Calu3 (cell line): ENCODE measurements at places on chromosomes 1 and 21.

DNA sequence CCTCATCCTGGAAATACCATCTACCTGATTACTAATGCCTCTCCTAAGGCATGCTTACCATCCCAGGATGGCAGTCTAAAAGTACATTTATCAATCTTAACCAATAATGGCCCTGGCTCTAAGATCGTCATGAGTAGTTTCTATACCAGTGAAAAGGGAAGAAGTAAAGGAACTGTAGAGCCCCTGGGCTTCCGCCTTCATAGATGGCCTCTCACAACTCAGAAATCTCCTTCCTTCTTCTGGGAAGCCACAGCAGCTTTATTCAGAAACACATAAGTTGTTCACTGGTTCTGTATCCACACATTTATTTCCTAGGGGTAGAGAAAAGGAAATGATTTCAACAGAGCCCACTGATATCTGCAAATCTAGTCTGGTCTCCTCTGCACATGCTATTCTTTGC is 41.0 kb upstream of the CD5L start:
- no peak for DNase-seq

- no peak for DNase-seq
Measured at GRCh38 chr1:180777072-180777689, 135.5 kb upstream of the KIAA1614 start.

DNA sequence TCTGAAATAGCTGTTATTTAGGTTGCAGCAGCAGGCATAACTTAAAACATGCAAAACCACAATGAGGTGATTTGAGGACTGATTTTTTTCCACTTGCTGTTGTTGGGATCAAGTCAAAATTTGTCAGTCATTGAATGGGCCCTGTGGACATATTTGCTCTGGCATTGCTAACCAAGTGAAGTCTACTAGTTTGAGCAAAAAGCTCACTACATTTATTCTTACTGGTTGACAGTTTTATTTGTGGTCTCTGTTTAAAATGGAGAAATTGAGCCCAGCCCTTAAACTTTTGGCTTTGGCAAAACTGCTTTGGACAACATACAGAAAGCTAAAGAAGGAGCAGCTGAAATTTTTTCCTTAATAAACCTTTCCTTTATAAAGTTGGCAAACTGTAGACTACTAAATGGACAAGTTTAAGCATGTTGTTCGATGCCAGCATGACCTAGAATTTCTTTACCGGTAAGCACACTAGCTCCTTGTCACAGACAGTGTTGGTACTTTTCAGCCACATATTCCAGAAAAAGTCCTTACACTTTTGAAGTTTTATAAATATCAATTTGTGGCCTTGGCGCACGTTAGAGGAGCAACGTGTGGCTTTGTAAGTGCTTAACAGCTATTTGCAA is 234.6 kb downstream of the USP25 start:
- no peak for DNase-seq

- DNase-seq, result no peak
Measured at GRCh38 chr1:77026640-77027039, 159.4 kb downstream of the ST6GALNAC5 start.

GRCh38 chr1:165508291-165508690 is 35.5 kb upstream of the LRRC52 start:
- DNase-seq, result no peak

DNA sequence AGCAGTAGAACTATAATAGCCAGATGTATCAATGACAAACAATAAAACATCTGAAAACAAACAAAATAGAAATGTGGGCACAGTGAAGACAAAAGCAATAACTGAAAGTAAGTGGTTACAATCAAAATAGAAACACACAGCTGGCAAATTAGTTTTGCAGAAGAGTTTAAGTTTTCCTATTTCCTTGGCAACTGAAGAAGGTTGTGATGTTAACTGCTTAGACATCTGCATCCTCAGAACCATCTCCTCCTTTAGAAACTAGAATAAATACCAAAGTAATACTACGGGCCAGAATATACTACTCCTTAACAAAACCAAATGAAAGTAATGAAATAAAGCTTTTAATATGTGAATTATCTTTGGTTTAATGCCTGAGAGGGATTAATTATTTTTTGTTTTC is 605.5 kb downstream of the LTN1 start:
- DNase-seq, result no peak

DNA sequence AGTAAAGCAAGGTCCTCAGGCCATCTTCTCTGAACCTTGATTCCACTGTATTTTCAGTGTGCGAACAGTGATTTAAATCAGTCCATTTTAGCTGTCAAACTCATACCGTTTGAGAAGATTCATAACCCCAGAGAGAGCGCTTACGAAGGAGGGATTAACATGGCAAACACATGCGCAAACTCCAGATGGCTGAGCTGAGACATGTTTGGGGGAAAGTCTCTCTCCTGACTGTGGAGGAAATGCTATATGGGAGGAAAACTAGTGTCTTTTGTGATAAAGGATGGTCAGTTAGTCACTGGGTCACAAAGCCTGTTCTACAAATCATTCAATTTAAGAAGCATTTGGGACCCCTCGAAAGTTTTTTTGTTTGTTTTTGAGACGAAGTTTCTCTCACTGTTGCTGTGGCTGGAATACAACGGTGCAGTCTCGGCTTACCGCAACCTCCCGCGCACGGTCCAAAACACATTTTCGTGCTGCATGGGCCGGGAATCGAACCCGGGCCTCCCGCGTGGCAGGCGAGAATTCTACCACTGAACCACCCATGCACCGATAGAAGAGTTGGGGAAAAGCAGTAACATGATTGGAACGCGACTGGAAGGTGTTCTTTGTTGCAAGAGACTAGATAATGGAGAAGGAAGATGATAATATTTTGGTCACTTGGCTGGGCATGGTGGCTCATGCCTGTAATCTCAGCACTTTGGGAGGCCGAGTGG is 58.4 kb upstream of the CXADR start:
- DNase-seq, result no peak

GRCh38 chr1:192824511-192824910 is 15.7 kb downstream of the RGS2 start:
- DNase-seq, result no peak

GRCh38 chr1:156406251-156406650 is 37.2 kb downstream of the RHBG start:
- DNase-seq, result no peak

DNA sequence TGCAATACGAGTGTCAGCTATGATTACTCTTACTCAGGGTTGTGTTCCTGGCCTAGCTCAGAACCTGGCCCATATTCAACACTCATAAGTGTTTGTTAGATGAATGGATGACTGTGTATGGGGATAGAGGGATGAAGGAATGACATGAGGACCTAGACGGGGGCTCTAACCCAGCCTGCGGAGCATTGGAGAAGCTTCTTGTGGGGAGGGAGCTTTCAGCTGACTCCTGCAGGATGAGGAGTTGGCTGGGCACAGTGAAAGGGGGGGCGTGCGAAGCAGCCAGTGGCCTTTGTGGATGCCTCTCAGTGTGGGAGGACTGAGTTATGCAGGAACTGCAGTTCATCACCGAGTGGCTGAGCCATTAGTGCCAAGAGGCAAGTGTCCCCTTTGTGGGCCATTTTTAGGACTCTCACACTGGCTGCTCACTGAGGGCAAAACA is 1.2 kb upstream of the EXTL1 start:
- no peak for DNase-seq

GRCh38 chr1:164610538-164611222 is 51.7 kb downstream of the PBX1 start:
- no peak for DNase-seq

GRCh38 chr1:32612189-32612881 is 38.0 kb downstream of the ZBTB8OS start:
- peak; percentile 93 for DNase-seq

GRCh38 chr1:158984386-158984785 is 25.3 kb upstream of the IFI16 start:
- no peak for DNase-seq

GRCh38 chr21:45054227-45054926 is 20.0 kb upstream of the ADARB1 start:
- no peak for DNase-seq

DNA sequence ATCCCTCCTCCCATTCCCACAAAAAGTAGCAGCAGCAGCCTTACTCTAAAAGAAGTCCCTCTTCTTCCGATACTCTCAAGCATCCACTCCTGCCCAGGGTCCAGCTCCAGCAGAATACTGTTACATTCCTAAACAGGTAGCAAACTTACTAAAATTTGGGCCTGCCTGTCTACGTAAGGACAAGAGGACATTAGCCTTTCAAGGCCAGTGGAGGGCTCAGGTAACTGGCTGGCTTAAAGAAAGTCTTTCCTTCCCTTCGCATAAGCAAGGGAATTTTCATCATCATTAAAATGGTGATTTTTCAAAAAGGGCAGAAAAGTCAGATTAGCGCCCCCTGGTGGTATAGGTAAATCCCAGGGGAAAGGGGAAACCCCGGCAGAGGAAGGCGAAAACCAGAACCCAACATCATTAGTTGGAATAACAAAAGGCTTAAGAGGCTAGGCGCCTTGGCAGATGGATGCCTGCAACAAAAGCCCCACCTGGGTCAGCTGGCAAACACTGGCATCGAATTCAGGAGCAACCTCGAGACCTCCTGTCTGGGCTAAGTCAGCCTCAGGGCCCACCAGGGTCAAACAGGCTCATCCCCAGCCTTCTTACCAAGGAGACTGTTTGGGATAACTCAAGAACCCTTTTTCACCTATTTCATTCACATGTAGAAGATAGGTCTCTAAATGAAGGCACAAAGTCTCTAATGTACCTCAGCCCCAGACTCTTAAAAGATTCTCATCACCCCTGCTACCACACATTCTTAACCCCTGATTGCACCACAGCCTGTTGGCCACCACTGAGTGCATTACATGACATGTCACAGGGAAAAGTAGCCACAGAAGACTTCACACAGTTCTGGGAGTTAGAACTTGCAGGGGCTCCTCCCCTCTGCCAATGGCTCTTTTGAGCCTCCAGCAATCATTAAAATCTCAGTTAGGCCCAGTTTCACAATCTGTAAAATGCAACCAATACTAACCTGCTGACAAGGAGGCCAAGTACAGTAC is 36.7 kb downstream of the ERI3 start:
- peak; percentile 62 for DNase-seq

DNA sequence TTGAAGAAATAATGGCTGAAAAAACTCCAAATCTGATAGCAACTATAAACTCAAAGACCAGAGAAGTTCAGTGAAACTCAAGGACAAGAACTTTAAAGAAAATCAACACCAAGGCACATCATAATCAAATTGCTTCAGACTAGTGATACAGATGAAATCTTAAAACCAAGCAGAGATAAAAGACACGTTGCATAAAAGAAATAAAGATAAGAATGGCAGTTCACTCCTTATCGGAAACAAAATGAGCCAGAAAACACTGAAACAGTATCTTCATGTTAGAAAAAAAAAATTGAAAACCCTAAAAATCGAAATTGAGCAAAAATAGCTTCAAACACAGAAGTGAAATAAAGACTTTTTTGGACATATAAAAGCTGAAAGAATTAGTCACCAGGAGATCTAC is 4.6 kb upstream of the RAB4A start:
- DNase-seq, result no peak

DNA sequence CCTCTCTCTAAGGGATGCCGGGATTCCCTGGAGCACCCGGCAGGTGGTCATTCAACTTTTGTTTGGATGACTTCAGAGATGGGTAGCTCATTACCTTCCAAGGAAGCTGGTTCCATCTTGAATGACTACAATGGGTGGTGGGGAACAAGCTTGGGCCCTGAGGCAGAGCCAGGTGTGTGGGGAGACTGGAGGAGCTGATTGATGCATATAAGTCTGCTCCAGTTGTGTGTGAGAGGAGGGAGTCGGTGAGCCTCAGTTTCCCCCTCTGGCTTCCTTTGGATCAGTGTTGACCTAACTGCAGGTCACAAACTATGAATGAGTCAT is 133.8 kb upstream of the ZBTB40 start:
- DNase-seq, result no peak

DNA sequence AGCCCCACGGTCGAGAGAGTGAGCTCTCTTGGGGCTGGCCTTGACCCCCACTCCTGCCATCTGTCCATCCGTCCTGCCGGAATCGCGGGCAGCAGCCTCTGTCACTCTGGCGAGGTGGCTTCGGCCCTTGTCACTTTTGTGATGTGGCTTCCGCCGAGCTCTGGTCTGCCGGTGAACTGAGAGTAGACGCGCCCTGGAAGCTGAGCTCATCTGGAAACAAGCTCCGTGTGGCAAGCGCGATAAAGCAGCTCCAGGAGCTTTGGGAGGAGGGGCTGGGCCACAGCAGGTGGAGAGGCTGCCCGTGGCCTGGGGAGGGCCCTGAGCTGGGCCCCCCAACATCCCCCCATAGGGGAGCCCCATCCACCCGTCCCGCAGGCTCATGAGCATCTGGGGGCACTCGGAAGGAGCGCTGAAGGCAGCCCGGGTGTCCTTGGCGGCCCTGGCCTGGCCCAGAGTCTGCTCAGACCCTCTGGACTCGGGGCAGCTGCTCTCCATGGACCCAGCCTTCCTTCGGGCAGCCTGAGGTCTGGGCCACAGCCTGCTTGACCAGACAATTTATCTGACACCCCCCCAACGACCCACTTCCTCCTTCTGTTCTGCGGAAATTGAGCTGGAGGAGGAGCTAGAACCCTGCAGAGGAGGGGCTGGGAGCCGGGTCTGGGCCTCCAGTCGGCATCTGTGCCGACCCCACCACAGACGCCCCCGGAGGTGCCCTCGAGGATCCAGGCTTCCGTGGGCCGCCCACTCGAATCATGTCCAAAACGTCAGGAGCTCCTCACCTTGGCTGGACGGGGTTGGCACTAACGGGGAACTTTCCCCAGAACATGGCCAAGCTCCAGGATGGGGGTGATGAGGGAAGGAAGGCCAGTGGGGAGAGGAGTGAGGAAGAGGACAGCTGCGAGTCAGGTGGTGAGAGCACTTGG is 59.1 kb downstream of the SLC19A1 start:
- DNase-seq, result no peak

DNA sequence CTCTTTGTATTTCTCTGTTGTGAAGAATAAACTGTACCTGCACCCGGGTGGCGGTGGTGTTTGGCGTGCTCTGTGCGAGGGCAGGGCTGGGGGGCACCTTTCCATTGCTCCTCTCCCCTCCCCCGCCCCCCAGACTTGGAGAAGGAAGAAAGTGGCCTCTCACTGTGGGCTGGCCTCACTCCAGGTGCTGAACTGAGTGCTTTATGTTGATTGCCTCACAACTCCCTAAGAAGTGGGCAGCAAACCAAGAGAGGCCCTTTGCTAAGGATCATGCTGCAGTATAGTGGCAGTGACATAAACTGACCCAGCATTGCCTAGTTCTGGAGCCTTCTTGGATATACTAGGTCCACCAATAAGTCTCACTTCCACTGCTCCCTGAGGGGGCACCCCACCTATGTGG is 20.2 kb downstream of the A3GALT2 start:
- no peak for DNase-seq

DNA sequence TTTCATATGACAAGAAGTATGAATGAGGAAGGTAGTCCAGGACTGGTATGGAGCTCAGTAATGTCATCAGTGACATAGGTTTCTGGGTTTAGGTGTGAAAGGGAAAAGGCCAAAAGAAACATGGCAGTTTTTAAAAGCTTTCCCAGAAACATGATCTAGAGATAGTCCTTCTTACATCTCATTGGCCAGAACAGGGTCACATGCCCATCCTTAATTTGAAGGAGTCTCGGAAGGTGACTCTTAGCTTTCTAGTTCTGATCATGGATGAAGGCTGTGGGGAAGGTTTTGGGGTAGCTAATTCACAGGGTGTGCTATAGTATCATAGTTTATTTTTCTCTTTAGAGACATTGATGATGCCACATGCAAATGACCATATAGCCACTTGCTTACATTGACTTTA is 55.3 kb downstream of the RPS6KC1 start:
- no peak for DNase-seq
